CD4-positive, alpha-beta T cell treated with Interleukin-4 for 1 hour (primary cell): ENCODE measurements at places on chromosomes 1 and 21.

- DNase-seq = no peak
These were observed 2.1 kb downstream of the RCOR3 start for GRCh38 chr1:211261229-211261628.

DNA sequence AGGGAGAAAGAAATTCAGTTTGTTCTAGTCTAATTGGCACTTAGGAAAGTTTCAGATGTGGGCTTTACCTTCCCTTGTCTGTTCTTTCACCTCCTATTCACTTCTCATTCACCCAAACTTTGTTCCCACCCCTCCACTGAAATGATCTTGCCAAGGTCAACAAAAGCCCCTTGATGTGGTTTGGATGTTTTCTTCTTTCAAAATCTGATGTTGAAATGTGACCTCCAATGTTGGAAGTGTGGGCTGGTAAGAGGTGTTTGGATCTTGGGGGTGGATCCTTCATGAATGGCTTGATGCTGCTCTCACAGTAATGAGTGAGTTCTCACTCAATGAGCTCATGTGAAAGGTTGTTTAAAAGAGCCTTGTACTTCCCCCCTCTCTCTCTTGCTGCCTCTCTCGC lies 379.3 kb downstream of the HHIPL2 start:
- no peak for DNase-seq

DNA sequence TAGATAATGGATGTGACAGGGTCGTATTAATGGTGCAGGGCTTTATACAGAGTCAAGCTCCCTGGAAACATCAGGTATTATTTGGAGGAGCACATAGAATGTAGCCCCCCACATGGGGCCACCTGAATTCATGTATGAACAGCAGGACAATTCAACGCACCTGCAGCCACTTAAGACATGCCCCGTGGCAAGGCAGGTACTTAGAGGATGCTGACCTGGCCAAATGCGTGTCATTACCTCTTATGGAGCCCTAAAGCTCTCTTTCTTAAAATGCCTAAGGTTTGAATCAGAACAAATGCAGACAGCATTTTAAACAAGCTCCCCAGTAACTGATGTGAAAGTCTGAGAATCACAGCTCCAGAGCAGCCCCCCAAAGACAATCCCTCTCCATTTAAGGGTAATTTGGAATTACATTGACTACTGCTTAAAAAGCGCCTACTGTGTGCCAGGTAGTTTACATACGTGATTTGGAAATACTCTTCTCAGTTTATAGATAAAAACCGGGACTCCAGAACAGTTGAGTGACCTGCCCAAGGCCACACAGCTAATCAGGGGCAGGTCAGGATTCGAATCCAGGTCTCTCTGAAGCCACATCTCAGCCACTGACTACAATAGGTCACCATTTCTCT lies 71.0 kb upstream of the KLHDC7A start:
- DNase-seq = no peak

GRCh38 chr21:46005481-46005881 lies 23.9 kb downstream of the COL6A1 start:
- no peak for DNase-seq

GRCh38 chr1:234427950-234428646 lies 50.9 kb downstream of the TARBP1 start:
- DNase-seq = no peak

GRCh38 chr1:231919886-231920285 lies 293.3 kb downstream of the DISC1 start:
- DNase-seq = peak; percentile 29

DNA sequence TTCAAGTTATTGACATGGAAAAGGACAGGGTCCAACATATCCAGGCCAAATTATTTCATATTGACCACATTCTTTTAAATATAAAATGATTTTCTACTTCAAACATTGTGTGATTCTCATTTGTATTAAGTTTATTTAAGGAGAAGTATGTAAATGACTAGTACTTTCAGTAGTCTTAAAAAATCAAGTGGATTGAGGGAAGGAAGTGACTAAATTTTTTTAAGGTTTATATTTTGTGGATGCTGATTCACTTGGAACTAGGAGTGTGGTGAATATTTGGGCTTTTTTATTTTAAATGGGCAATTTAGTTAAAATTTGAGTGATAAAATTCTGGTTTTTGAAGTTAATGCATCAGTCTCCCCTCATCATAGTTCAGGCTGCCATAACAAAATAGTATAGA lies 10.1 kb downstream of the PRRC2C start:
- no peak for DNase-seq

- DNase-seq = no peak
These were observed 42.0 kb upstream of the FOXO6 start for GRCh38 chr1:41319106-41319755.

GRCh38 chr1:168099337-168099801 lies 37.4 kb downstream of the GPR161 start:
- DNase-seq = no peak

DNA sequence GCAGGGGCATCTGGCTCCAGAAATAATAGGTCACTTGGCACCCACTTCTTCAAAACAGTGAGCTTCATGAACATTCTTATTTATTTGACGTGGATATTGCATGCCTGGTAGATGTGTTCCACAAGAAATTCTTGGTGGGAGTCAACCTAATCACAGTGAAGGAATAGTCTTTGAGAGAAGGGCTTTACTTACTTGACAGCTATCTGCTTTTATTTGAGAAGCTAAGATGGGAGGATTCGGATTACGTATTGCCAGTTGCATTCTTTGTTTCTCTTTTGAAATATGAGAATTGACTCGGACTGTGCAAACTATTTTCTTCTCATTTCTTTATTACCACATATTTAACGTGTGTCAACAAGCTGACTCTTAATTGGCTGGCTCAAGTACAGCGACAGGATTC lies 117.2 kb downstream of the FASLG start:
- no peak for DNase-seq

DNA sequence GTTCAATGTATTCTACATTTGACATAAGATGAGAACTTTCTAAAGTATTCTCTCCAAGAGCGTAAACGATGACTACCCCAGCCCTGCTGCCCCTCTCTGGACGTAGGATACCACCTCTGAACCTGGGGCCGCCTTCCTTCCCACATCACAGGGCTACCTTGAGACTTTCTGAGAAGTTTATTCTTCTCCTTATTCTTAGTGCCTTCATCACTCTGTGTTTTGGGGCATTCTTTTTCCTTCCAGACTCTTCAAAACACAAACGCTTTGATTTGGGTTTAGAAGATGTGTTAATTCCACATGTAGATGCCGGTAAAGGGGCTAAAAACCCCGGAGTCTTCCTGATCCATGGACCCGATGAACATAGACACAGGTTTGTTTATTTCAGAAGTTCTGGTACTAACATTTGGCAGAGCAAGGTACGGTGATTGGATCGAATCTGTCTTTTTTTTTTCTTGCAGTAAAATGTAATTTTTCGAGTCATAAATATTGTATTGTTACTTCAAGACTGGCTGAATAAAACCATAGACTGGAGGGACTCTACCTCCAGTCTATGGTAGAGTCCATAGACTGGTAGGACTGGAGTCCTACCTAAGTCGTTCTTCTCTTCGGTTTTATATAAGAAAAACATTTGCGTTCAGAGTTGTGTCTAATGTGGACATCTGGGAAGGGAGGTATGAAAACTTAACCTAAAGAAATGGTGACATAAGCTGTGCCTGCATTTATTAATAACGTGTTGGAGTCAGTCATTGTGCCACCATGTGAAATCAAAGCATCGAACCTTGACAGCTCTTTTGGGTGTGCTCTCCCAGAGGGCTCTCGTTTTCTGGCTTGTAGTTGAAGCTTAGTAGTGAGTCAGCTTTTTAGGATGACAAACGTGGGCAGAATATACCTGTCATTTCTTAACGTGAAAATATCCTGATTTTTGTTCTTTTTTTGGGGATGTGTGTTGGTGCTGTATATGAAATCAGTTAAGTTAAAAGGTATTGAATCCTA lies 1.2 kb downstream of the MAN1A2 start:
- peak; percentile 31 for DNase-seq

DNA sequence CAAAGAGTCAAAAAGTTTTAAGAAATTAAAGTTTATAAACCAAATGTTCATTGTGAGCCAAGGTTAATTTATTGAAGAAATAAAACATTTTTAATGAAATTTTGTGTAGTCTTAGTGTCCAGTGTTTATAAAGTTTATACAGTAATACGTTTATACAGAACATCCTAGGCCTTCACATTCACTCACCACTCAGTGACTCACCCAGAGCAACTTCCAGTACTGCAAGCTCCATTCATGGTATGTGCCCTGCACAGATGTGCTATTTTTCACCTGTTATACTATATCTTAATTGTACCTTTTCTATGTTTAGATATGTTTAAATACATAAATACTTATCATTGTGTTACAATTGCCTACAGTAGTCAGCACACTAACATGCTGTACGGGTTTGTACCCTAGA lies 33.6 kb downstream of the TYW3 start:
- no peak for DNase-seq

DNA sequence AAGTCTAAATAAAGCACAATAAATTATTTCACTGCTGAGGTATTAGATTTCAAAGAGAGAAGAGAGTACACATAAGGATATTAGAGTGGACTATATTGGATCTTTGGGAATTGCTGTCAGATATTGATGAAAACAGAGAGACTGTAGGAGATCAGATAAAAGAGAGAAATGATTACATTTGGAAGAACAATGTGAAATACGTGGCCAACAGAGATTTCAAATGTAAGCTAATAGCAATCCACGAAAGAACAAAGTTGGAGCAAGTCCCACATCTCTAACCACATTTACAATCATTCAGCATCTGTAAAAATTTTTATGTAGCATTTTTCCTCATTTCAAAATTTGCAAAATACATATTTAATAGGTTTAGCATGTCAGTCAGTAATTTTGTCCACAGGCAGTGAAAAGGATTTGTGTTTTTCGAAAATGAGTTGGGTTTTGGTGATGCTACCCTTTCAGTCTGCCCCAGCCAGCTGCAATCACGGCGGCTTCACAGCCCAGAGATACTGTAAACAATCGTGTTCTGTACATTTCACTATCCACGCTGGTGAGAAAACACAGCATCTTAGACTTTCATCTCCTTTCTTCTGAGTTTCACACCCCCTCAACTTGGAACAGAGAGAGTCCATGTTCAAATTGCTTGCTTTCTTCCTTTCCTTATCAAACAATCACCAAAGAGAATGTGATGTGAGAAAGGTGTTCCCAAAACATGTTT lies 209.1 kb upstream of the LYPLAL1 start:
- no peak for DNase-seq

- no peak for DNase-seq
These were observed 14.3 kb downstream of the MORN1 start for GRCh38 chr1:2376931-2377672.

DNA sequence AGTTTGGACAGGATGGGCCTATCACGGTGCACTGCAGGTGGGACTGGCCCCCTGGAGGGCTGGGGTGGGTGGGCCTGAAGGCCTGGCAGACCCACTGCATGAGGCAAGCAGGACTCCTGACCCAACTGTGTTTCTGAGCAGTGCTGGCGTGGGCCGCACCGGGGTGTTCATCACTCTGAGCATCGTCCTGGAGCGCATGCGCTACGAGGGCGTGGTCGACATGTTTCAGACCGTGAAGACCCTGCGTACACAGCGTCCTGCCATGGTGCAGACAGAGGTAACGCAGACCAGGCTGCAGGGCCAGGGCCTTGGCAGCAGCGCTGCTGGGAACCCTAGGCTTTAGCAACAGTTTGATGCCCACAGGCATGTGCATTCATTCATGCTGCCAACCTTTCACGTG lies 29.0 kb upstream of the KDM4A start:
- DNase-seq = no peak

DNA sequence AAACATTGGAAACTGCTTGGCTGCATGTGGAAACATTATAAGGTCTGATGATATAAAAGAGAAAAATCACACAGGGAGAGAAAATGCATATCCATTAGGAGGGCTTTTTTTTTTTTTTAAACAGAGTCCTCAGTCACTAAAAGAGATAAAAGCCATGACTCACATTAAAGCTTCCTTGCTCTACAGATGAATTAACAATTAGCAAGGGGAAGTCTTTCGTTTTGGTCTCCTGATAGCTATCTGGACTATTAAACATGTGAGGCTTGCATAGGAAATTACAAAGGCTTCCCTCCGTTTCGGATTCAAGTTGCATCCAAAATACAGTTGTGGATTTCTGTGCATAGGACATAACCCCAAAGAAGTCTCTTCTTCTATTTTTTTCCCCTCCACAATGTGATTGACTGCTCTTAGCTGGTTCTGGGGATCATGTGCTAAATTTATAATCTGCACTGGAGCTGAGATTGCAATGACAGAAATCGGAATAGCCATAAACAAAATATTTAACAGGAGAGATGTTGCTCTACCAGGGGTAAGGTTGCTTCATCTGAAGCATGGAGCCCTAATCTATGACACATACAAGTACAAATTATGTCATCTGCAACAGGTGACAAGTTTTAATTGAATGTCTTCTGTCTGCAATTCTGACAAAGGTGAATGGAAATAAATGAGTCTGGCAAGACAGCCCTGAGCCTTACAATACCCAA lies 146.8 kb downstream of the ESRRG start:
- DNase-seq = no peak

DNA sequence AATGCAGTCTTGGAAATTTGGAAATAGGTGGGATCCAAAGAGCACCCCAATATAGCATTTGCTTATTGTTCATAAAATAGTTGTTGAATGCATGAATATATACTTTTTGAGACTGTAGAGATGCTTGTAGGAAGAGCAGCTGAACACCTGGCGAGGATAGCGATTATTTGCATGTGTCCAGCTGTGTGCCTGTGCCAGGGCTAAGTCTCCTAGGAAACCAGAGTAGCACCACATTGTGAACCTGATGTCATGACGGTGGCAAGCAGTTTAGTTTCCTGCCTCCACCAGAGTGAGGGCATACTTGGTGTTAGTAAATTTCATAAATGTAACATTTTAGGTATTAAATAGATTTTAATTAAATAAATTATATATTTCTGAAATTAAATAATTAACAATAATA lies 37.3 kb upstream of the IRF2BP2 start:
- DNase-seq = no peak

DNA sequence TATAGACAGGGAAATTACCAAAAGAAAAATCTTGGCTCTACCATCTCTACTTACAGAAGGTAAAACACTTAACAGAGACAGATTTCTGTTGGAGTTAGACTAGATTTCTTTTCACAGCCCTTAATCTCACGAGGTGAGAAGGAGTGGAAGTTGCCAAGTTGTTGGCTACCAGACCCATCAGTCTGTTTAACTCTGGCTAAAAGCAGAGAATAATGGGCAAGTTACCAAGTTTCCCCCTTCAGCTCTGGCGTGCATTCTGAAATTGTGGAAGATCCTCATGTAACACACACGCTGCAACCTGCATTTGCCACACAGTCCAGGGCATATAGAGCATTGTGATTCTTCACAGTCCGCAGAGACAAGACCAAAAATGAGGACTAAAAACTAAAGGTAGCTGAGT lies 49.3 kb downstream of the STX6 start:
- DNase-seq = no peak
